ENCODE measurements at places on chromosomes 7 and 10.

DNA sequence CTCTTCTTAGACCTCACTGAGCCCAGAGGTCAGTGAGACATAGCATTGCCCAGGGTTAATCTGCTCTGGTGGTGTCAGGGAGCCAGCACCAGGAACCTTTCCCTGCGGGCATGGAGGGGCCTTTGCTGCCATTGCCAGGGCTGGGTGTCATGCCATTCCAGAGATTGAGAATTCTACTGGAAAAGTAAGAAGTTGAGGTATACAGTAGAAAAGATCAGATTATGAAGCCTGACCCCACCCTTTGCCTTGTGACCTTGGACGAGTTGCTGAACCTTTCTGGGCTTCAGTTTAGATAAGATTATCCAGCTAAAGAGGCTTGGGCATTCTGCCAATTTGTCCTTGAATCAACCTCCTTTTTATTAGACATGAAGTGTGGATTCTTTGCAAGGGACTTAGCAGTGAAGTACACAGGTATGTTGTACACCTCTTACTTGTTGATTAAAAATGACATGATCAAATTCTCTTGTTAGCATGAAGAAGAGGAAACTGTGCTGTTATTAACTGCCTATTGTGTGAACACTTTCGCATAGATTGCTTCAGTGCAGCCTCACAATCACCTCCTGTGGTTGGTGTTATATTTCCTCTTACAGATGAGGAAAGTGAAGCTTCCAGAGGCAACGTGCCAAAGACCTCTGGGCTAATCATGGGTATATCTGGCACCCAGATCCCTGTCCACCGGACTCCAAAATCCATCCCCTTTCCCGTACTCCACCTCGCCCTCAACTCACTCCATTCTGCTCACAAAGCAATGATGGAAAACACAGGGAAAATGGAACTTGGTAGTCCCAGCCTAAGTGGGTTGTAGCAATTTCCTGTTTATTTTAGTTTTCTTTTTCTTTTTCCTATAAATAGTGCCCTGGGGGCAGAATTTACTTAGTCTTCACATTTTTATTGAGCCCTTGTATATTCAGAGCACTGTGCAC lies 151.3 kb downstream of the CAMK1D start:
- DNase-seq: no peak

DNA sequence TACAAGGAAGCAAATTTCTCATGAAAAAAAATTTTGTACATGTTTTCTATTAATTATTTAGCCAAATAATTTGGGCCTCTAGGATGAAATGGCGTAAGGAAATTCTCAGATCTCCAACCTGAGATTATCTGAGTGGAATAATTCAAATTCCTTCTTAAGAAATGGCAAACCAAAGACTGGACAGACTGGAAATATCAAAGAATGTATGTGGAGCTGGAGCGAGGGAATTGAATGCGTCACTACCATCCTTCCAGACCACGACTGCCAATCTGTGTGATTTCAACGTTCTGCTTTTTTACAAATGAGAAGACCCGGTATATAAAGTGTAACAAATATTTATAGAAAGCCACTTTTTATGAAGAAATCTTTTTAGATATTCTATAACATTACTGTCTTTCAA lies 12.4 kb upstream of the BLNK start:
- no peak for DNase-seq

DNA sequence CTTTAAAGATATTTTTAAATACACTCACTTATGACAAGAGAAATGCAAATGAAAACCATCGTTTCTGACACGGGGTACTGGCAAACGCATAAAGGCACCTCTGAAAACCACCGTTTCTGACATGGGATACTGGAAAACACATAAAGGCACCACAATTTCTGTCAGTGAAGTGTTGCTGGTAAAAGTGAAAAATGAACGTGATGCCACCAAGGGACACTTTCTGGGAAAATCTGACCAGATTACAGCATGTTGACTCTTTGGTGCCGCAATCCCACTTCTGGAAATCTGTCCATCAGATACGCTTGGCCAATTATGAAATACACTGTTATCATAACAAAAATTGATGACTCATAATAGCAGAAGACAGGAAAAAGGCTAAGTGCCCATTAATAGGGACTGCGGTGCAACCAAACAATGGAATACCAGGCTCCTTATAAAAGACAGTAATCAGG lies 131.7 kb downstream of the ZMYND11 start:
- DNase-seq: no peak

GRCh38 chr7:129401967-129402860 lies 32.0 kb upstream of the STRIP2 start:
- DNase-seq: no peak

Measured in stimulated activated naive CD4-positive, alpha-beta T cell treated with Interleukin-2 at 50 U/mL for 16 hours (primary cell).